Stomach (tissue), 19 donors: ENCODE measurements at places on chromosomes 11 and 22. TPM values are rescaled to one million over a fixed set of nuclear protein-coding genes. Genes with fewer than 3 reads are reported as not detected.

GRCh38 chr22:47944941-47945340 is 1182.5 kb downstream of the TBC1D22A start:
- no peak for DNase-seq

DNA sequence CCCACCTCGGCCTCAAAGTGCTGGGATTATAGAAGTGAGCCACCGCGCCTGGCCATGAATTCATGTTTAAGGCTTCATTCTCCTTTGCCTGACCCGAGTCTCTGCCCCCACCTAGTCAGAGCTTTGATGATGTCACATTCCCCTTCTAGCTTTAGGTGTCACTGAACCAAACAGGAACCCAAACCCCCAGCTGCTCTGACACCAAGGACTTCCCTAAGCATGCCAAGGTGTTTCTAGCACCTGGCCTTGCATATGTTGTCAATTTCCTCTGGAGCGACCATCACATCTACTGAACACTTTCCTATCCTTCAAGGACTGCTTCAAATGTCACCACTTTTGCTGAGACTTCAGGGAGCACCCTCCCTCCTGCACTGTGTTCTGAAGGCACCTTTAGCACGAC is 2.3 kb downstream of the F2 start:
- DNase-seq = no peak

- DNase-seq = no peak
Observed at GRCh38 chr11:73597336-73597955, 466 bp downstream of the FAM168A start.

- no peak for DNase-seq
Observed at GRCh38 chr22:19359554-19360299, 68.2 kb upstream of the CLTCL1 start.

DNA sequence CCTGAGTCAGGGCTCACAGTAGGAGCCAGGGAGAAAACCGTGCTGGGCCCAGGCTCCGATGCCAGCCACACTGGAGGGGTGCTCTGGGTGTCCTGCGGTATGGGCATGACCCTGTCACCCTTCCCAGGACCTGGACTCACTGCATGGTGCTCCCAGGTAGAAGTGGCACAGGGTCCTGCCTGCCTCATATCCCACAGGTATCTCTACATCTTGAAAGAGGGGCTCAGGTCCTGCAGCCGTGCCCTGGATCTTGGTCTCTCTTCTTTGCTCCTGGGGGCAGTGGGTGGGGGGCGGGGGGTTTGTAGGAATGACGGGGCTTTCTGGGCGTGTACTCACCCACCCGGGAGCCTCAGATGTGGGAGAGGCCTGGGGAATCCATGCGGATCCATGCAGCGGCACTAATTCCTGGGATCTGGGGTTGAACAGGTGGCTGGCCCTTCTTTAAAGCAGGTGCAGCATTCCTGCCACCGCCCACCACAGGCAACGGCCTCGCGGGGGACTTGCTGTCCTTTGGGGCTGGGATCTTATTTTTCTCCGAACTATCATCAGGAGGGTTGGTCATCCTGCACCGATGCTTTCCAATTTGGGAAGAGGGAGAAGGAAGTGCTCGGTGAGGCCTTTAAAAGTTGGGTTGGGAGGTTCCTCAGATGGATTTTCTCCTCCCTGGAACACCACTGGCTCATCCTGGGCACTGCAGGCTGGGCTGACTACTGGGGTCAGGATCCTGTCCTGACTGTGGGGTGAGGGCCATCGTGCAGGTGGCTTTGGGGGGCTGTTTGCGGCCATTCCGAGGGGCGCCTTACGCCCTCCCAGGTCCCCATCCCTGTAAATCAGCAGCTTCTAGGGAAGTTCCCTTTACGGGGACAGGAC is 886.4 kb downstream of the BRD1 start:
- no peak for DNase-seq

GRCh38 chr11:59708537-59708936 is 5.1 kb downstream of the OR10V1 start:
- no peak for DNase-seq

GRCh38 chr22:26918226-26918625 is 260.8 kb downstream of the MIAT start:
- no peak for DNase-seq

GRCh38 chr11:16953663-16954062 is 60.6 kb downstream of the PLEKHA7 start:
- DNase-seq = peak; percentile 74

GRCh38 chr11:57468276-57468675 is 7.9 kb downstream of the RTN4RL2 start:
- DNase-seq = no peak

The OR5P2 gene
- not detected for total RNA-seq

The PRRG4 gene
- total RNA-seq = 1.3 TPM

The DKK3 gene
- 38.5 TPM for total RNA-seq

The APOA1 gene
- total RNA-seq = not detected

GRCh38 chr11:121207485-121208115 is 85.0 kb upstream of the SC5D start:
- no peak for DNase-seq

- no peak for DNase-seq
Observed at GRCh38 chr22:23686416-23687024, 4.3 kb upstream of the RGL4 start.

The SYT9 gene
- total RNA-seq = not detected

DNA sequence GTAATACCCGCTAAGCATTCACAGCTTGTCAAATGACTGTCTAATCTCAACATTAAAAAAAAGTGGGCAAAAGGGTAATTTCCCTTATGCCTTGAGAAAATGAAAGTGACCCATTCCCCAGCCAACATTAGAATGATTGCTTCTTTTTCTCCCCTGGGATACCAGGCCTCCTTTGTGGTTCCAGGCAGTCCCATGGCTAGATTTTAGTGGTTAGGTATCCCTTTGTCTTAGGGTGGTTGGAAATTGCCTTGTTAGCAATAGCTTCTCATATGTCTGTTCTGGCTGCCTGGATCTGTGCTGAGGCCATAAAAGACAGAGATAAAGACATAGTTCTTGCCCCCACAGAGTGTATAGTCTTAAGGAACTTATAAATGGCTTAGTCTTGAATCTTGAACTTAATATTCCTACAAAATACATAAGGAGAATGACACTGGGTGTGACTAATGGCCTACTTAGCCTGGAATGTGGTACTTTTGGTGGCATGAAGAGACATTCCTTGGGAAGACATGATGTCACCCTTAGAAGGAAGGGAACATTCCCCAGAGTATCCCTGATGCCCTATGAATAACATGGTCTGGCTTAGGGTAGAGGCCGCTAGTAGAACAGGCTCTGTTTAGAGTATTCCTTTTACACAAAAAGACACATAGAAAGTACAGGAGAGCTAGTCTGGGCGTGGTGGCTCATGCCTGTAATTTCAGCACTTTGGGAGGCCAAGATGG is 90.3 kb downstream of the ZBTB16 start:
- DNase-seq = no peak

GRCh38 chr11:12058425-12059115 is 50.1 kb upstream of the DKK3 start:
- DNase-seq = no peak

The TUB gene
- 12.1 TPM for total RNA-seq

The LBHD1 gene
- 56.6 TPM for total RNA-seq

The NXPE2 gene
- total RNA-seq = 5.2 TPM

The SORL1 gene
- 17.2 TPM for total RNA-seq

The YPEL1 gene
- 6.1 TPM for total RNA-seq

DNA sequence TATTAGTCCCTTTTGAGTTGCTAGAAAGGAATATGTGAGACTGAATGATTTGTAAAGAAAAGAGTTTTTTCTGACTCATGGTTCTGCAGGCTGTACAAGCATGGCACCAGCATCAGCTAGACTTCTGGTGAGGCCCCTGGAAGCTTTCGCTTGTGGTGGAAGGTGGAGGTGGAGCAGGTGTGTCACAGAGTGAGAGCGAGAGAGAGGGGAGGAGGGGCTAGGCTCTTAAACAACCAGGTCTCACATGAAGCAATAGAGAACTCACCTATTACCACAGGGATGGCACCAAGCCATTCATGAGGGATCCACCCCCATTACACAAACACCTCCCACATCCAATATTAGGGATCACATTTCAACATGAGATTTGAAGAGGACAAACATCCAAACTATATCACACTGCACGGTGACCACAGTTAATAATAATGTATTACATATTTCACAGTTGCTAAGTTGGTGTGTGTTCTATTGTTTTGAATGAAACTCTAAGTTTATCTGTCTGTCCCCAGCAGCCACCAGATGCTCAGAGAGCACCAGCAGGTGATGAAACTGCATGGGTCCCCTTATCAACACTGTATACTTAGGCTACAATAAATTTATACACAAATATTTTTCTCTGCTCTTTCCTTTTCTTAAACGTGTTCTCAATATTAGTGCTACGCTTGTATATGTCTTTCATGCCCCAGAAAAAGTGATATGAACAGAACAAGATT is 14.1 kb downstream of the ZFP91 start:
- no peak for DNase-seq

DNA sequence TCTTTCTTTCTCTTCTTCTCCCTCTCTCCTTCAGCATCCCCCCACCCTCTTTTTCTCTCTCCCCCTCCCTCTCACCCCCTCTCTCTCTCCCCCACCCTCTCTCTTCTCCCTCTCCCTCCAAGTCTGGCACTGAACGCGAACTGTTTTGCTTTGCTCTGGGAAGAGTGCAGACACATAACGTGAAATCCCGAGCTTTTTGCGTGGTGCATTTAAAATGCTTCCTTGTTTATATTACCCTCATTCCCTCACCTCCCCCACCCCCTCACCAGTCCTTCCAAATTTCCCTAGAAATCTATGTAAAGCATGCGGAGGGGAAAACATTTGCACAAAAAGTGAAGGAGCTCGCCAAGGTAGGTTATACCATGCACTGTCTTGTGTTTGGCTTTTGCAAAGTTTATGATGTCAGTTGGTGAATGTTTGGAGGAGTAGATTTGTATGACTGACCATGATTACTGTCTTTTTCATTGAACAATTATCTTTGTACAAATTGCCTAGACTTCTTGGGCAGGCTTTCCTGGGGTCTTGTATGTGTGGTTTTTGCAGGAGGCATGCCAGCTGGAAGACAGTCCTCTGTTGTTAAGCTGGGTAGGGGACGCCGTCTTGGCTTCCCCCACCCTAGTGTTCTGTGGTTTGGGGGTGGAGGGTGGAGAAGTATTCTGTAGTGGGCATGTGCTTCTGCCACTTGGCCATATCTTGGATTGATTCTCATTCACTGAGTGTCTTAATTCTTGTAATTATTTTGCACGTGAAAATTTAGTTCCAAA is 123.7 kb upstream of the HSD17B12 start:
- no peak for DNase-seq

GRCh38 chr11:88017666-88018065 is 157.6 kb downstream of the RAB38 start:
- DNase-seq = no peak

- no peak for DNase-seq
Observed at GRCh38 chr11:9367551-9367950, 16.9 kb upstream of the IPO7 start.

The PSMA1 gene
- total RNA-seq = 26.8 TPM

DNA sequence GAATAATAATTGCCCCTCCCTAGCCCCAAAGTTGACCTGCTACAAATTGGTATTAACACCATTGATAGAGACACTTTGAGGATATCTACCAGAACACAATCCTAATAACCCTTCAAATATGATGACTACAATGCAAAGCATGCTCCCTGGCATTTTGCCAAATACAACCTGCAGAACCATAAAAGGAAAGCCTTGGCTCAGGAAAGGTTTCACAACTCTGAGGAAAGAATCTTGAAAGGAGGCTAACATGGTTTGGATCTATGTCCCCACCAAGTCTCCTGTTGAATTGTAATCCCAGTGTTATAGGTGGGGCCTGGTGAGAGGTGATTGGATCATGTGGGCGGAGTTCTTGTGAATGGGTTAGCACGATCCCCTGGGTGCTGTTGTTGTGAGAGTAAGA is 140.4 kb upstream of the ARHGAP42 start:
- DNase-seq = no peak

The TRIM44 gene
- total RNA-seq = 65.3 TPM

The CHADL gene
- 15.6 TPM for total RNA-seq

- DNase-seq = no peak
Observed at GRCh38 chr11:26350002-26350401, 18.1 kb downstream of the ANO3 start.

- DNase-seq = no peak
Observed at GRCh38 chr11:3089236-3090061, 32.2 kb upstream of the CARS1 start.

The FAT3 gene
- total RNA-seq = 54.3 TPM
